ENCODE measurements at places on chromosomes 16 and 17.

DNA sequence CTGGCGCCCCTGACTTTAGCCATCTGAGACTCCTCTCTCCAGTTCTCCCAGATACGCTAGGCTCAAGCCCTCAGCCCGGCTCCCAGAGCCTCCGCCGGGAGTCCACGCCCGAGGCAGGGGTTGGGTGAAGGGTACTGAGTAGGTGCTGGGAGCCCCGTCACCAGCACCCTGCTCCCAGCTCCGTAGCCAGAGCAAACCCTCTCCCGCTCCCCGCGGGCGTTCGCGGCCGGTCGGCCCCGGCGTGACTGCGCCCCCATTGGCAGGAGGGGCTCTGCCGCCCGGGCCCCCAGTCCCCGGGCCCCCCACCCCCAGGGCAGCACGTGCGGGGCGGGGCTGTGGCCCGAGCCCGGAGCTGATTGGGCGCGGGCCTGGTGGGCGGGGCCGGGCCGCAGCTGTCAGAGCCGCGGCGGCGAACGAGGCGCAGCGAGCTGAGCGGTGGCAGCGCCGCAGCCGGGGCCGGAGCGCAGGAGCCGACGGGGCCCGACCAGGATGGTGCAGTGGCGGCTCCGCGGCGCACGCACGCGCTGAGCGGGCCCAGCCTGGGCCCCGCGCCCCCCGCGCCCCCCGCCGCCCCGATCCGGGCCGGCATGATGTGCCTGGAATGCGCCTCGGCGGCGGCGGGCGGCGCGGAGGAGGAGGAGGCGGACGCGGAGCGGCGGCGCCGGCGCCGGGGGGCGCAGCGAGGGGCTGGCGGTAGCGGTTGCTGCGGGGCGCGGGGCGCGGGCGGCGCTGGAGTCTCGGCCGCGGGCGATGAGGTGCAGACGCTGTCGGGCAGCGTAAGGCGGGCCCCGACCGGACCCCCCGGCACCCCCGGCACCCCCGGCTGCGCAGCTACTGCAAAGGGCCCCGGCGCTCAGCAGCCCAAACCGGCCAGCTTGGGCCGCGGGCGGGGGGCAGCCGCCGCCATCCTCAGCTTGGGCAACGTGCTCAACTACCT, at the start of gene SPNS2:
SPNS2 (plus strand) TSS at position 421 of the 937 bp plus-strand sequence; CDS start at position 588, 167 bp downstream.
- DNase-seq: no peak

DNA sequence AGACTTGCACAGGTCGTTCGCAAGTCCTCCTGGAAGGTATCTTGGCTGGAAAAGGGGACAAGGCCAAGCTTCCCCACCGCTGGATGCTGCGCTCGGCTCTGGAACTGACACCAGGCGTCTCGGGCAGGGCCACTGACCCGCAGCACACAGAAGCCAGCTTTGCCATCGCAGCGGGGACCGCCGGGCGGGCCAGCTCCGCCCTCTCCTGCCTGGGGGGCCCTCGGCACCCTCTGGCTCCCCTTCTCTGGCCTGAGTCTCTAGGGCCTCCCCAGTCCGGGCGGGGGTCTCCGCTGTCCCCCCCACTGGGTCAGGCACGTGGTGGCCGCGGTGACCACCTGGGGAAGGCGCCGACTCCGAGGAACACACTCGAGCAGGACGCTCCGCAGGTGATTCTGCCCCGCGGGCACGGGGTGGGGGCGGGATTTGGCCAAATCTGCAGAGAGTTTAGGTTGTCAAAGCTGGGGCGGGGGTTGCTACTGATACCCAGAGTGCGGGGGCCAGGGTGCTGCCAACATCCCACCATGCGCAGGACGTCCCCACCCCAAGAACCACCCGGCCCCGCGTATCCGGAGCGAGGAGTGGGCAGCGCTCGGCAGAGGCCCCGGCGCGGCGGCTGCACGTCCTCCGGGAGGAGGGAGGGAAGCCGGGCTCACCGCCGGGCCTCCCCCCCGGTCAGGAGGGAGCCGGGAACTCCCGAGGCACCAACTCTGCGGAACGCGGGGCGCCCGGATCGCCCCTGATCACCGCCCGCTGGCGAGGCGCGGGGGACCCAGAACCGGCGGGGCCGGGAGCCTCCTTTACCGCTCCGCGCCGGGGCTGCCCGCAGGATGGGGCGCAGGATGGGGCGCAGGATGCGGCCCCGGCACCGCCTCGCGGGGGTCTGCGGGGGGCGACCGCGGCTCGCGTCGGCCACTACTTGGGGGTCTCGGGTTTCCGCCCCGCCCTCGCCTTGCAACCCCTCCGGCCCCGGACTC, 744 bp upstream of the METRNL start:
- no peak for DNase-seq

DNA sequence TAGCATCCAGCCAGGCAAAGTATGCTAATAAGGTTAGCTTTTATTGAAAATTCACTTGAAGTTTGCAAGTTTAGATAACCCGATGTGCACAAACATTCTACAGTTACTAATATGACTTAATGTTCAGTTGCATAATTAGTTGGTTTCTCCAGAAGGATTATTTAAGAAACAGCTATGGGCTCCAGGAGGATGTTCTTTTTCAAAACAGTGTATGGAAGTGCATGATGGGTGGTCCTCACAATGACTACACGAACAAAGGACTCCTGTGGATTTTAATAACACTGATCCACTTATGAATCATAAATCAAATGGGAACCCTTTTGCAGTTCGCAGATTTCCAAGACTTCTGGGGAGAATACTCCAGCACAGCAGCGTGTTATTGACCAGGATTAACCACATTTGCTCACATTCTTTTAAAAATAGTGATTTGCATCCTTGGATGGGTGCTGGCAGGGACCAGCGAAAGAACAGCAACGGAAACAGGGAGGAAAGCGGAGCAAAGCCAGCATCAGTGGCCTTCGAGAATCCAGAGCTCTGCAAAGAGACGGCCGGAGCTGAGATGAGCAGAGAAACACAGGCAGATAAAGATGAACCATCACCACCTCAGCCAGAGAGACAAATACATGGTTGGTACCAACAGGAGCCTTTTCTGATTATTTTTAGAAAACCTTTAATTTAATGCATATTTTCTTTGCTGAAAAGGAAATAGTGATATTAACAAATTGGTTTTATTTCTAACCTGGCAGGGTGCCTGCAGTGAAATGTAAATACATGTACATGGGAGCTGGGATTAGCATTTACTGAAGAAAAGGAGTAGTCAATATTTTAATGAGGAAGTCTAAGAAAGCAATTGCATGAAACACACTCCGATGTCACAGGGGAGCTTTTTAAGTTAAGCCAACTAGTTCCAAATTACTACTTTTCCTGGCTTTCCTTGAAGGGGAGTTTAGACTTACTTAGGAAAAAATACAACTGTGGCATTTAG, 623.2 kb upstream of the ZFHX3 start:
- peak; percentile 50 for DNase-seq

DNA sequence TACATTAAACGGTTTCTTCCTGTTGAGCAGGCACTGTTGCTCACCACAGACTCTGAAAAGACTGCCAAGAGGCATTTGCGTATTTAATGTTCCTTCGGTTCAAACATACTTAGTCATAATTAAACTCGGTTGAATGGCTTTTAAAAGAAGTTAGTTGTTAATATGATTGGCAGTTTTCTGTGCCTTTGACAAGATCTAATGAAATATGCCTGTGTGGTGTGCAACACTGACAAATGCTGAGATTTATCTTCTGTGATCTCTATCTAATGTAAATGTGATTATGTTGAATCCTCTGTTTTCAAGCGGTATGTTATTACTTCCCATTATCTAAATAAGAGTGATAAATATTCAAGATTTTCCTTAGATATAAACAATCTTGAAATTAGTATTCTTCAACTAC, 1046.6 kb downstream of the CDH8 start:
- peak; percentile 6 for DNase-seq

DNA sequence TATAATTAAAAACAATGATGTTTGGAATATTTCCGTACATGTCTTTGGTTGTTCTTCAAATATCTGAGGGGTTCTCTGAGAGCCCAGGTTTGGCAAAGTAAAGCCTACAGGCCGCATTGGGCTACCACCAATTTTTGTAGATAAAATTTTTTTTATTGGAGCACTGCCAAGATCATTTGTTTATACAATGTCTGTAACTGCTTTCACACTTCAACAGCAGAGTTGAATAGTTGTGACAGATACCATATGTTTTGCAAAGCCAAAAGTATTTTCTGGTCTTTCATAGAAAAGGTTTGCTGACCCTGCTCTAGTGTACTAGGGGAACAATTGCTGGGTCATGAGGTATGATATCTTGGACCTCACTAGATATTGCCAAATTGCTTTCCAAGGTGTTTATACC, 10.5 kb downstream of the PPM1D start:
- no peak for DNase-seq

DNA sequence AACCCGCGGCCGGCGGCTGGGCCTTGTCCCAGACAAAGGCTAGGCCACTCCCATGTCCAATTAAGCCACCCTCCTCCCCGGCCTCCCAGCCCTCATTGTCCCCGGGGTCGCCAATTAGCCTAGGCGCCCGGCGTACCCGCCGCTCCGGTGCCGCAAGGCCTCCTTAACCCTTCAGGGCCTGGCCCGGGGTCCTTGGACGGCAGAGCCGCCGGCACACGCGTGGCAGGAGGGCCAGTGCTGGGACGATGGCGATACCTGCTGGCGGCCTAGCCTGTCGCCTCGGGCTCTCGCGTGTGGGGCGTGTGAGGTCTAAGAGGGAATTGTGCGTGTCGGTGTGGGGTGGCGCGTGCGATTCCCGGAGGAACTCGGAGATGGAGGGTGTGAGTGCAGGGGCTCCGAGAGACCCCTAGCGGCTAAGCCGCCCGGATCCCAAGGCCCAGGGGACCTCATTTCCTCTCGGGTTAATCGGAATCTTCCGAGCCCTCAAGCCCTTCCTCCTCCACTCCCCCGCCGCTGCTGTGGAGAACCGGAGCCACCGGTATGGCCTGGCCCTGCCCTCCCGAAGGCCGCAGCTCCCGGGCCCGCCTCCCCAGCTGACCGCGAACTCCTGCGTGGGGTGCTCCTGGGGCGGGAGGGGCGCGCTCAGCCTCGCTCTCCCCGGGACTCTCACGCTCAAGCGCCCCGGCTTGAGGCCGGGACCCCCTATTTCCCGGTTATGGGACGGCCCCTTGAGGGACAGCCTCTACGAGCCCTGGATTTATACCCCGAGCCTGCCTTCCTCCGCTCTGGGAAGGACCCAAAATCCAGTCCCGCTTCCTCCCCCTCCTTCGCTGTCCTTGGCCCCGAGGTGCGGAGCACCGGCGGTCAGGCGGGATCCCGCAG, 11.9 kb downstream of the TBX2 start:
- DNase-seq: no peak

DNA sequence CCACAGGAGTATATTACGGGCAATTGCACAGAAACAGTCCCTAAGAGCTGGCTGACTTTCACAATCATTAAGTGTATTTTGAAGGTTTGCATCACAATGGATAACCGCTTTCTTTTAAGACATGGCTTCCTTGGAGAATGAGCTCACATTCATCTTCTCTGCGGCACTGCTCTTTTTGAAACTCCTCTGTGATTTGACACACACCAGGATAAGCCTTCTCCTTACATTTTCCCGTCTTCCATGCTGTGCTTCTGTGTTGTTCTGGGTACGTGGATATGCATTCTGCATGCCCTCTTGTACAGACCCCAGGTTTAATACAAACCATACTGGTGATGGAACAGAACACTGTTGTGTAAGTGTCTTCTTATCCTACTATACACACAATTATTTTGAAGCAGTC, 89.5 kb upstream of the METRNL start:
- no peak for DNase-seq

GRCh38 chr17:50634224-50634914, at the start of gene ABCC3:
Gene ABCC3, plus strand, starts transcription at chr17:50634881. Its CDS starts 56 bp downstream, at chr17:50634937.
- DNase-seq: no peak

- DNase-seq: no peak
Measured at GRCh38 chr16:35733278-35733965, 2274.0 kb downstream of the TP53TG3F start.

- DNase-seq: no peak
Measured at GRCh38 chr17:72183194-72183685, 62.4 kb downstream of the SOX9 start.

- no peak for DNase-seq
Measured at GRCh38 chr17:67449845-67450755, 73.0 kb downstream of the PITPNC1 start.

DNA sequence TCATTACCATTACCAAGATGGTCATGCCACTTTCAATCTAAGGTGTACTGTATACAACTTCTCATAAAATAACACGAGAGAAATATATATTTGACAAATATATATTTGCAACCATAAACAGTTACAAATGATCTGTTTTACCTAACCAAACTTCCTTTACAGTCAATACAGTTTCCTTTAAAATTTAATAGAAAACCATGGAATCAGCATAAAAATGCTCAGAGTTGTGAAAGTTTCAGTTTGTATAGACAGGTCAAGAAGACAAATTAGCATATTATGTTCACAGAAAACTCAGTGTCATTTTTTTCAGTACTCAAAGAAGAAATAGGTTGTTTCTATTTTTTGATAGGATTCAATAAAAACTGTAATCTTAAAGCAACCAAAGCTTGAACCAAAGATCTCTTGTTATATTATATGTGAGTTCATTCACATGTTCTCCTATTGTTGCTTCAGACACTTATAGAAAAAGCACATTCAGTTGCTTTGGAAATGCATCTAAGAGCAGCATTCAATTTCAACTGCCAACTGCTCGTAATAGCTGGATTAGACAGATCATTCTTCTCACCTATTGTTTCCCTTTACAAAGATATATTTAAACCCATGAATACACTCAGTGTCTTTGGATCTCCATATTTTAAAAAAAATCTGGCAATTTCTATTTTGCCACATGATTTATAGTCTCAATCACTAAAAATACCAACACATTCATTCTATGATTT, 15.1 kb downstream of the SSH2 start:
- DNase-seq: no peak

DNA sequence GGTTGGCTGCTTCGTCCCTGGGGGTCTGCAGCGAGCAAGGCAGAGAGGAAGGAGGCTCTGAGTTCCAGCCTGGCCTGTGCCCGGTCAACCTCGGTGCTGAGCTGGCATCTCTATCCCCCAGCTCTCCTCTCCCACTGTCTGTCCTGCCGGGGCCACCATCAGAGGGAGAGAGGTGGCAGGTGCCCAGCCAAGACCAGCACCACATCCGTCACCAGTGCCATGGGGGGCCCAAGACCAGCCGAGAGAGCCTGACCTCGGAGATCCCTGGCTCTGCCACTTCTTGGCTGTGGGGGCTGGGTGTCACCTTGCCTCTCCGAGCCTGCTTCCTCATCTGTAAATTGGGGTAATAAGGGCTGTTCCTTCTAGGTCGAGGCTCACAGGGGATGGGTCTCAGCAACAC, 560 bp upstream of the P2RX1 start:
- no peak for DNase-seq

- no peak for DNase-seq
Measured at GRCh38 chr17:40956401-40957254, 10.1 kb downstream of the KRT39 start.

DNA sequence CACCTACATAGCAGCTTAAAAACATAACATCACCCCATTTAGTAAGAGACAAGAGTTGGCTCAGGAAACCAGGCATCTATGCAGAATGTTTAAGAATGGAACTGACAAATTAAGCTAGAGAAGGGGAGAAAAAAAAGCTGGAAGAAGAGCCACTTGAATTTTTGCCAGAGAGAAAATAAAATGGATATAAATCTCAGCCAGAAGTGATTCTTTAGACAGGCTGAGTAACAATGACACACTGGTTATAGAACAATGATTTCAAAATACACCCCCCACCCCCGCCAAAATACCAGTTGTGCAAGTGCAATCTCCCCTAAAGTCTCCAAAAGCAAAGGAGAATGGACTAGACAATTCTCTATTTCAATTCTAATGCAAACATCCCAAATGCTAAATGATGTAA, 22.4 kb downstream of the LSM12 start:
- no peak for DNase-seq
